NCI-H1105 (cell line): ENCODE measurements at places on chromosomes 7 and 10.
A peak's percentile ranks its signal among the peaks of the same experiment; 100 is the strongest.

GRCh38 chr7:37297546-37297945 is 151.1 kb downstream of the ELMO1 start:
- DNase-seq: no peak

DNA sequence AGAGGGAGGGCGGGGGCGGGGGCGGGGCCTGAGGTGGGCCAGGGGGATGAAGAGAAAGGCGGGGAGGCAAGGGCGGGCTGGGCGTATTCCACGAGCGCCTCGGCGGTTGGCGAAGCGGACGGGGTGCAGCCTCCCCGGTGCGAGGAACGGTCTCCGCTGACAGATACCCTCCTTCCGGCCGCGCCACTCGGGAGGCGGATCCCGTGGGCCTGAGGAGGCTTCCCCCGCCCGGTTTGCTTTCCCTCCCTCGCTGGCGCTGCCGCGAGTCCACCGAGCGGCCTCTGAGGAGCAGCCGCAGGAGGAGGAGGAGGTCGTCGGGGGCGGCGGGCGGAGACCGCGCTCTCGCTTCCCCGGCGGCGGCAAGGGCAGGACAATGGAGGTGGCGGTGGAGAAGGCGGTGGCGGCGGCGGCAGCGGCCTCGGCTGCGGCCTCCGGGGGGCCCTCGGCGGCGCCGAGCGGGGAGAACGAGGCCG is at the start of gene TRIM24:
TSS of gene TRIM24 (plus strand) at position 84 of the 473 bp plus-strand sequence. CDS start at position 374, 290 bp downstream.
- DNase-seq: no peak

GRCh38 chr7:157473051-157473569 is 136.3 kb downstream of the DNAJB6 start:
- DNase-seq: no peak

DNA sequence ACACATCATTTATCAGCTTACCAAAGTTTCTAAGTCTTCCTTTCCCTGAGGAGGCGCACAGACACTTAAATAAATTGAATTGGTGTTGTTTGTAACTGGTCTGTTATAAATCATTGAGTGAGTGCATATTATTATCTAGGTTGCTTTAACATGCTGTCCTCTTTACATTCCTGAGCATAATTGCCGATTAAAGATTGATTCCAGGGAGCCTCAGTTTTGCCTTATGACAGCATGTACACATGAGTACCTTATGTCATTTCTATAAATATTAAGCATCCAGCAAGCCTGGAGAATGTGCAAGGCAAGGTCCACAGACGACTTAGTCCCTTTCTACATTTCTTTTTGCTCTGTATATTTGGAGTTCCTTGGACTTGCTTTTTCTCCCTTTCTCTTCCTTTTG is 177.9 kb upstream of the STEAP4 start:
- DNase-seq: no peak

DNA sequence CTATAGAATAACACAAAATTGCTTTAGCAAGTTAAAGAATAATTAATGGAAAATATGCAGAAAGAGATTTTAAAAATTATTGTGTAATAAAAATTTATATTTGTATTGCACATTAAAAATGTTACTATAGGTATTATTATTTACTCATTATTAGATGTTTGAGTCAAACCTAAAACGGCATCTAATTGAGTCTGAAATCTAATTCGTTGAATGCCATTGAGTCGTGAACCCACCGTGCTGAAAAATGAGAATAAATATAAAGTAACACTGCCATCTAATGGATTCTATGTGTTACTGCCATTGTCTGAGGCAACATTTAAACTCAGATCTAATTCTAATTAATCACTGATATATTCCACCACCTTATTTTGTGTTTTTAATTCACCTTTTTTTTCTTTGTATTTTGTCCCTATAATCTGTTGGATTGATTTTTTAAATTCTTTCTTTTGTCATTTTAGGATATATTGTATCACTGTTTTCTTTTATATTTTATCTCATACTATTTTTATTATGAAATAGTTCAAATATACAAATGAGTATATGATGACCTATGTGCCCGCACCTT is 62.2 kb downstream of the SAMD9 start:
- DNase-seq: peak; percentile 42

DNA sequence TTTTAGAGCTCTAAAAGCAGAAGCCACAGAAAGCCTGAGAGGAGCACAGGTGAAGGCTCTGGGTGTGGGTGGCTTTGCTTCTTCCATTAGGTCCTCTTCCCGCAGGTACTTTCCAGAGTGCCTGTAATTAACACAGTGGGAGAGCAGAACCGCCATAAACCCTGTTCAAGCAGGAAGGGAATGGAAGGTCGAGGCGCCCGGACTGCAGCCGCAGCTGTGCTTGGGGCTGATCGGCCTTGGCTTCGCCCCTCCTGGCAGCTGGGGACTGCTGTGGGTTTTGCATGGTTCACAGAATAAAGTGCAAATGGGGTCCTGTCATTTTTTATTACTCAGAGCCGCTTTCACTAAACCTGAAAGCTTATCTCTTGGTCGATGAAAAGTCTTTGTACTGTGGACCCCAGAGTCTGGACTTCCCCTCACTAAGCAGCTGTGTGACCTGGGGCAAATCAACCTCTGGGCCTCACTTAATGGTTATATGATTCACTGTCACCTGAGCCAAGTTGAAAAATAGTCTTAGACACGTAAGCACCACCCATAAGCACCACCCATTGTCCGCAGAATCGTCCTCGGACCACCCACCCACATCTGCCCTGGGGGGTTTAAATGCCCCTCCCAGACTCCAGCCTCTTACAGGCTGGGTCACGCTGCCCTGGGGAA is 100.9 kb downstream of the XRCC2 start:
- DNase-seq: no peak

GRCh38 chr10:119355930-119356329 is 148.6 kb downstream of the GRK5 start:
- no peak for DNase-seq

GRCh38 chr10:61635471-61635870 is 27.3 kb upstream of the CABCOCO1 start:
- DNase-seq: no peak

- DNase-seq: no peak
Measured at GRCh38 chr10:63699785-63700613, 178.8 kb downstream of the REEP3 start.

DNA sequence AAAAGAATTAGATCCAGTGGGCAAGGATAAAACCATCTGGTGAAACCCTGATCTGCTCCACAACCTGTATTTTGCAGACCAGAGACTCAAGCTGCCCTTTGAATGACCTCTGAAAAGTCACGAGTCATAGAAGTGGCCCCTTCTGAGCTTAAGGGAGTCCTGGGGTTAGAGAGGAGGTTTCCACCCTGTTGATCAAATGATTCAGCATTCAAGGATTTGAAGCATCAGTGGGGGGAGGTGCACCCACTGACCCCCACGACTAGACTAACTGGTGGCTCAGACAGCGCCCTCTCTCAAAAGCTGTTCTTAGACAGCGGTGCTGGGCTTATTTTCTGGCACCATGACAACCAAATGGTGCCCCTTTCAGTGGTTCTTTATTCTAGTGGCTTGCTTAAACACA is 44.3 kb downstream of the PLCE1 start:
- DNase-seq: no peak

GRCh38 chr10:70271996-70272924 is 11.5 kb downstream of the NPFFR1 start:
- no peak for DNase-seq

- no peak for DNase-seq
Measured at GRCh38 chr10:132132421-132132841, 54.3 kb upstream of the DPYSL4 start.

DNA sequence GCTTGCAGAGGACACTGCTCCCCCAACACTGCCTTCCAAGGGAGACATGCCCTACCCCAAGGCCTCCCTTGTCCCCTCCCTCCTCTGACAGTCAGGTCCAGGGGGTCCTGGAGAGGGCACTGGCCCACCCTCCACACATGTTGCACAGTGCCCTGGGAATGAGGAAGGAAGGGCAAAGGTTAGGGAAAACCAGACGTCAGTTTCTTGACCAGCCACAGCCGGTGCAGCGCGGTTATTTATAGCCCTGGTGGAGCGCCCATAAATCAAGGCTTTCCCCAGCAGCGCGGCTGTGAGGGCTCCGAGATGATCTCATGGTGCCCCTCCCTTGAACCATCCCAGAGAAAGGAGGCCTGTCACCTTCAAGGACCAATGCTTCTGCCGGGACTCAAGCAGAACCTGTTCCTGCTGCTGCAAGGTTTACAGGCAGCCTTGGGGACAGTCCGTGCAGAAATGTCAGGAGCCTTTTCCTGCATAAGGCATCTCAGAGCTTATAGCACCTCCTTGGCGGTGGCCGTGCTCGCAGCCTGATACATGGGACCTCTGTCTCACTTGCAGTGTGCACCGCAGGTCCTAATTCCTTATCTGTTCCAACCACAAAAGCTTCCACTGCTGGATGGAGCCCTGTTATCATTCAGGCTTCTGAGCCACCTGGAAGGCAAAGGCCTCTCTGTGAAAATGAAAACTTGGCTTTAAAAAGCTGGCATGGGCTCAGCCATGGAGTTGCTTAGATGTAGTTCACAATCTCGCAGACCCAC is 127.3 kb downstream of the LHPP start:
- no peak for DNase-seq

DNA sequence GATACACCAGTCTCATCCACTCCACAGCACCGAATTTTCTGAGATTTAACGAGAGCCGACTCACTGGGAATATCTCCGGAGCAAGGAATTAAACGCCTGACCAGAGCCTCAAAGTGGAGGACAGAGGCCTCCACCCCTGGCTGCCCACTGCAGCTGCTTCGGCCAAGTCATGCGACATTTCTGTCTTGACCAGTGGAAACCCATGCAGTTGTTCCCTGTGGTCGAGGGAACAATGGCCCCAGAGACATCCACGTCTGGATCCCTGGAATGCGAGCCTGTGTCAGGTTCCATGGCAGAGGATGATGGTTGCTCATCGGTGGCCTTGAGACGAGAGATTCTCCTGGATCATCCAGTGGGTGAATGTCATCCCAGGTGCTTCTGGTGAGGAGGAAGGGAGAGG is 65.7 kb upstream of the INSIG1 start:
- DNase-seq: no peak

DNA sequence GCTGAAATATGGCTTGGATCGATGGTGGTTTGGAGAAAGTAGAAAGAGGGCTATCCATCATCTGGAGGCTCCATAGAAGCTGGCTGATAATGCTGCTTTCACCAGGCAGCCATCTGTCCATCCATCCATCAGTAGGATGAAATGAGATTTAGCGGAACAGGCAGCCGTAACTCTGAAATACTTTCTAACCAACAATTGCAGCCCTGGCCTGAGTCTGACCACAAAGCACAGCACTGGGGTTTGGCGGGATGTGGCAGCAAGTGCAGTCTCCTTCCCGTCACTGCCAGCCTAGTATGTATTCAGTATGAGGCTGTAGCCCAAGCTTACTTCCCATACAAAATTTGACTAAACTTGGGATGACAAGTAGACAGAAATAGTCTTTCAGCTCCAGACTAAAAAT is 38.0 kb downstream of the R3HCC1L start:
- DNase-seq: no peak

GRCh38 chr7:111980725-111981124 is 225.5 kb downstream of the DOCK4 start:
- DNase-seq: no peak

DNA sequence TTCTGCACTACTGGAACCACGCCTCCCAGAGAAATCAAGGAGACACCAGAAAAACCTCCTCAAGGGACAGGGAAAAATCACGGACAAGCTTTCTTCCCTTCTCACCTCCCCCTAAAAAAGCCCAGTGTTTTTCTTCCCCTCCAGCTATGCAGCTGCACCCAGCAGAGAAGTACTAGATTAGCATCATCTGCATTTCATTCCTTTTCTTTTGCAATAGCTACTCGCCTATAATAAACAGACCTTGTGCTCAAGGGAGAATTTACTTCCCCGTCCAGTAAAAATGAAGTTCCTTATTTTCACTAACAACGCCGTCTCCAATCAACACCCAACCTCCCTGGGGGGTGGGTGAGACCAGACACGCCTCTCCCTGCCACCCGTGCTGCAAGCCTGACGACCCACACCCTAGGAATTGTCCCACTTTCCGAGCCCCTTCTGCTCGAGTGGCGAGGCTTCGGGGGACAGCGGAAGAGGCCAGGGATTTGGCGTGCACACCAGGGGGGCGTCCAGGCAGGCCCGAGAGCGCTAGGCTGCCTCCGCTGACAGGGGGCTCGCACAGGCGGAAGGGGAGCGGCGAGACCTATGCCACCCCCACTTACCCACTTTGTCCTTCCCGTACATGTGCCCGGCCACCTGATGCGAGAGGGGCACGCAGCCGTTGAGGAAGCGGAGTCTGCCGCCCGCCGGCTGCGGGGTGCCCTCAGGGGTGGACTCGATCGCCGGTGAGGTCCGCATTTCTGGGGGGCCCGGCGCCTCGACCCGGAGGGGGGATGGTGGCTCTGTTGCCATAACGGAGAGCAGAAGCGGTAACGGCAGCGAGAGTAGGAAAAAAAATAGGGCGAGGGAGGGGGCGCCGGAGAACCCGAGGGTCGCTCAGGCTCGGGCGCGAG is 625 bp downstream of the IPMK start:
- DNase-seq: no peak

DNA sequence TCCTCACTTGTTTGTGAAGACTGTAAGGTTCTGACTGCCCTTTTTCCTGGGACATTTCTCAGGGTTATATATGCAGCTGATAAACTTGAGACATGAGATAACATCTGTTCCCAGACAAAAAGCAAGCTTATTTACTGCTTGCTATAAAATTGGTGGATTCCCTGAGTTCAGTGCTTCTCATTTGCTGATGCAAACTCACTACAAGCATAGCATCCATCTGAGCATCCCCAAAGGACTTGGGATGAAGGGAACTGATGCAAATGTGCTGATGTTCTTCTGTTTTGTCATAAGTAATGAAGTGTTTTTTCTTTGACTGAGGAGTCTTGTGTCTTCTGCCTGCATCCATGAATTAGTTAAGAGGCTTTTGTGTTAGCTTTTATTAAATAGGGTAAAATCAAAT is 183.2 kb downstream of the ADK start:
- no peak for DNase-seq

GRCh38 chr10:78960316-78960800 is 108.4 kb upstream of the ZMIZ1 start:
- no peak for DNase-seq

- no peak for DNase-seq
Measured at GRCh38 chr10:88392222-88392621, 190.9 kb downstream of the RNLS start.

DNA sequence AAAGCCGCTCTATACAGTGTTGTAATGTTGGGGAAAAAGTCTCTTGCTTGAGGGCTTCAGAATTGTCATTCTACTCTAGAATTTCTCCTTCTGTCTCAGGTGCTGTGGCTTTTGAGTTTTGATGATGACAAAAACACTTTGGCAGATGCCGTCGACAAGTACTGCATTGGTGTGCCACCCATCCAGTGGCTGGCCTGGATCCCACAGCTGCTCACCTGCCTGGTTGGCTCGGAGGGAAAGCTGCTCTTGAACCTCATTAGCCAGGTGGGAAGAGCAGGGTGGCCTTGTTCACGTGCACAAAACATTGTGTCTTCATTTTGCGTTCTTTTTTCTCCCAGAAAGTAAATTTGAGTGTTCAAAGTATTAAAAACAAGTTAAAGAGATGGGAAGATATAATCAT is 112.0 kb downstream of the TRRAP start:
- peak; percentile 53 for DNase-seq

- DNase-seq: no peak
Measured at GRCh38 chr7:159004411-159004810, 140.3 kb downstream of the VIPR2 start.

GRCh38 chr7:78968951-78969350 is 484.5 kb downstream of the MAGI2 start:
- no peak for DNase-seq

GRCh38 chr10:110668443-110668842 is 24.3 kb downstream of the RBM20 start:
- DNase-seq: no peak
